ENCODE measurements at places on chromosomes 2 and 18.

DNA sequence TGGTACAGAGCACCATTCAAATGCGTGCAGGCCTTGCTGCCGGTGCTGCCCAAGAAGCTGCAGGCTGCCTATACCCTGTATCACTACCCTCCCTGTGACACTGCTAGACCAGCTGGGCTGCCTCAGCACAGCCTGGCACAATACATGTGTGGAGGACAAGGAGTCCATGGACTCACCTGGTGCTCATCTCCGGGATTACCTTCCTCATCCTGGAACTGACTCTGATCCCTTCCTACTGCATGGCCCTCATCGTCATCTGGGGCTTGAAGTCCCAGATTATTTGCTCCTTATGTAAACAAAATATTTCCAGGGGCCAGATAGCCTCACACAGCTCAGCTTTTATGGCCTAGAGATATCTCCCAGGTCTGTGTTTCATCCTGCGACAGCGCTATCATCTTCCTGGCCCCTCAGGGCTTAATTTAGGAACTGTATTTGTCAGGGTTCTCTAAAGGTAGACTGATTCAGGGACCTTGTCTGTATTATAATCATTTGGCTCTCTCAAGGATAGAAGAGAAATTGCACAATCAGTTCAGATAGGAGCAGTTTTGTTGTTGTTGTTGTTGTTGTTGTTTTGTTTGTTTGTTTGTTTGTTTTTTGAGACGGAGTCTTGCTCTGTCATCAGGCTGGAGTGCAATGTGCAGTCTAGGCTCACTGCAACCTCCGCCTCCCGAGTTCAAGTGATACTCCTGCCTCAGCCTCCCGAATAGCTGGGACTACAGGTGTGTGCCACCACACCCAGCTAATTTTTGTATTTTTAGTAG lies 42.9 kb downstream of the WDR75 start:
- DNase-seq = no peak

GRCh38 chr18:59029663-59030429 lies 109.8 kb upstream of the SEC11C start:
- DNase-seq = peak; percentile 75

DNA sequence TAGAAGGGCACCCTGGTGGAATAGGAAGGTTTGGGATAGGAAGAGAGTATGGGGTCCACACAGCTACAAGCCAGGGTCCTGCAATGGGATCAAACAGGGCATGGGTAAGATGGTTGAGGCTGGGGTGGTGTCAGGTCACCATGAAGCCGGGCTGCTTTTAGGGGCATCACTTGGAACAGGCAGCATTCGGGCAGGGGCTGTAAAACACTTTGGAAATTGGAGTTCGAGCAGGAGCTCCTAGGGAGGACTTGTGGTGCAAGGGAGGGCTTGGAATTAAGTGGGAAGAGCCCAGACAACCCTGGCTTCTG lies 47.1 kb upstream of the PLB1 start:
- no peak for DNase-seq

- no peak for DNase-seq
Measured at GRCh38 chr2:84888401-84889276, 7.8 kb upstream of the TRABD2A start.

DNA sequence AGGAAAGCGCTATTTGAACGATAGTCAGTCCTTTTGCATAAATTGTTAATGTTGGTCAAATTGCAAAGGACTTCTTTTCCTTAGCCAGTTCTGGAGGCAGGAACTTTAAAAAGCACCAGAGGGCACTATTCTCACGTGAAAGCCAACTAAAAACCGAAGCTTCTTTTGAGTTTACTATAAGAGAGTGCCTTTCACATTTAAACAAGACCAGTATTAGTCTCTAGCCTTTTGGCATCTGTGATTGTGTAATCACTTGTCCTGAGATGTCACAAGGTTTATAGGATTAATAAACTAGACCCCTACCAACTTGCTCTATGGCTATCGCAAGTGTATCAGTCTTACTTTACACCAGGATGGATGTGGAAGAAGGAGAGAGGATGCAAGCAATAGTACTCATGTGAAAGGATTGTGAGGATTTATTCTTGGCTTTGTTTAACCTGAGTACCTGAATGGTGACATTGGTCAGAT lies 14.4 kb upstream of the STAT4 start:
- no peak for DNase-seq

GRCh38 chr2:75025633-75026380 lies 67.4 kb downstream of the POLE4 start:
- DNase-seq = no peak

GRCh38 chr2:112253261-112253815 lies 1.5 kb downstream of the ZC3H8 start:
- DNase-seq = no peak

GRCh38 chr2:165295643-165296042 lies 56.4 kb downstream of the SCN2A start:
- no peak for DNase-seq

GRCh38 chr2:154289870-154290269 lies 408.6 kb upstream of the KCNJ3 start:
- DNase-seq = no peak

DNA sequence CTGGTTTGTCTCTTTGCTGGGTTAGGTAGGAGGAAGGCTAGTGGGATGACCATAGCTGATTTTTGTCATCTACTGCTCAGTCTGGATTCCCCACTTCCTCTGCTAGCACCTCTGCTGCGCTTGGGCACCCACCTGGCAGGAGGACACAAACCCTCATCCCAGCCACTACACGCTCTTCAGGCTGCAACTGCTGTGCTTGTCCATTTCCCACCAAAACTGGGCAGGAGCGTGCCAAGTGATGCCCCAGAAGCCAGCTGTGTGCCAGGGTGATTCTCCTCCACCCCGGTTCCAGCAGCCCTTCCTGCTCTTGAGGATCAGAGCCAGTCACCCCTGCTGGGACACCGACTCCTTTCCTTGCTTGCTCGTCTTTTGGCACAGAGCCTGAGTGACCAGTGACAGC lies 15.7 kb upstream of the PER2 start:
- no peak for DNase-seq

GRCh38 chr18:8003878-8004675 lies 437.0 kb downstream of the PTPRM start:
- DNase-seq = no peak

DNA sequence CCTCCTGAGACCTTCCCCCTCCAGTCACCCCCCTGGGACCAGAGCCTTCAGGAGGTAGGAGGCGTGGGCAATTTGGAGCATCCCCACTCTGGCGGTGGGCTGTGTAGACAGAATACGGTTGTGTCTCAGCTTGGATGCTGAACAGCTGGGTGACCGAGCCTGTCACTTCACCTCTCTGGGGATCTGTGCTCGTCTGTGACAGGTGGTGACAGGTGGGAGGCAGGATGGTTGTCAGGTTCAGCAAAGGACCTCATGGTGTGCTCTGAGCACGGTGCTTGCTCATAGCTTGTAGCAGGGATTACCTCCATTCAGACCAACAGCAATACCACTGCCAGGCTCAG lies 186.5 kb upstream of the HS6ST1 start:
- DNase-seq = no peak

DNA sequence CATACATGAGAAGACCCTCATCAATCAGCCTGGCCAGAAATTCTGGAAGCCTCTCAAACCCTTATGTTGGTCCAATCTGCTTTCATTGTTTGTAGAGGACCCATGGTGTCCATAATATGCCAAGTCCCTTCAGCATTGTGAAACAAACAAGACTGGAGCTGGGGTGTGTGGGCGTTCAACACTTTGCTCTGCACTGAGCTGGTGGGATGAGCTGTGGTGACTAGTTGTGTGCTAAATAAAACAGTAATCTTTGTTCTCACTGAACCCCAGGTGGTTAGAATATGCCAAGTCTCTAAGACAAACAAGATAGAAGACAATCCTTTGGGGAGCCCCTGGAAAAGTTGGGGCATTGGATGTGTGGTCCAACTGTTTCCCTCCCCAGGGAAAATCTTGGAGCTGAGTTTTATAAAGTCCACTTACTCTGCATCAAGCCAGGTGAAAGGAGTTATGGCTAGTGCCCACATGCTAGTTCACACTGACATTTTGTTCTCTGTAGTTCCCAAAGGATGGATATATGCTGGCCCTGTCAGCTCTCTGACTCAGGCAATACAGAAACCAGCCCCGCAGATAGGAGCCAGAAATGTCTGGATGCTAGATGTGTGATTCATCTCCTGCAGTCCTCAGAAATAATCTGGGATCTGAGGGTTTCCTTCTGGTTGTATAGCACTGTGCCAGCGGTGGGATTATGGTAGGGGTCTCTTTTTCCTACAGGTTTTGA lies 260.2 kb downstream of the TMX3 start:
- no peak for DNase-seq

- no peak for DNase-seq
Measured at GRCh38 chr2:136486115-136486514, 279.2 kb upstream of the THSD7B start.

DNA sequence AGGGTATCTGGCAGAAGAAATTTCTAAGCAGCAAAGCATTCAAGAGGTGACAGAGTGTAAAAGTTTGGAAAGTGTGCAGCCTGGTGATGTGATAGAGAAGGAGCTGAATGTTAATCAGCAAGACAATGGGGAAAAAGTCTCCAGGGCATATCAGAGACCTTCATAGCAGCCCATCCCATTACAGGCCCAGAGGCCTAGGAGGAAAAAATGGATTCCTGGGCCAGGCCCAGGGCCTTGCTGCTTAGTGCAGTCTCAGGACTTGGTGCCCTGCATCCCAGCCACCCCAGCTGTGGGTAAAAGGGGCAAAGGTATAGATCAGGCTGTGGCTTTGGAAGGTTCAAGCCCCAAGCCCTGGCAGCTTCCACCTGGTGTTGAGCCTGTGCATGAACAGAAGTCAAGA lies 35.9 kb upstream of the ERMN start:
- no peak for DNase-seq

GRCh38 chr2:239180526-239181073 lies 220.2 kb downstream of the HDAC4 start:
- no peak for DNase-seq

DNA sequence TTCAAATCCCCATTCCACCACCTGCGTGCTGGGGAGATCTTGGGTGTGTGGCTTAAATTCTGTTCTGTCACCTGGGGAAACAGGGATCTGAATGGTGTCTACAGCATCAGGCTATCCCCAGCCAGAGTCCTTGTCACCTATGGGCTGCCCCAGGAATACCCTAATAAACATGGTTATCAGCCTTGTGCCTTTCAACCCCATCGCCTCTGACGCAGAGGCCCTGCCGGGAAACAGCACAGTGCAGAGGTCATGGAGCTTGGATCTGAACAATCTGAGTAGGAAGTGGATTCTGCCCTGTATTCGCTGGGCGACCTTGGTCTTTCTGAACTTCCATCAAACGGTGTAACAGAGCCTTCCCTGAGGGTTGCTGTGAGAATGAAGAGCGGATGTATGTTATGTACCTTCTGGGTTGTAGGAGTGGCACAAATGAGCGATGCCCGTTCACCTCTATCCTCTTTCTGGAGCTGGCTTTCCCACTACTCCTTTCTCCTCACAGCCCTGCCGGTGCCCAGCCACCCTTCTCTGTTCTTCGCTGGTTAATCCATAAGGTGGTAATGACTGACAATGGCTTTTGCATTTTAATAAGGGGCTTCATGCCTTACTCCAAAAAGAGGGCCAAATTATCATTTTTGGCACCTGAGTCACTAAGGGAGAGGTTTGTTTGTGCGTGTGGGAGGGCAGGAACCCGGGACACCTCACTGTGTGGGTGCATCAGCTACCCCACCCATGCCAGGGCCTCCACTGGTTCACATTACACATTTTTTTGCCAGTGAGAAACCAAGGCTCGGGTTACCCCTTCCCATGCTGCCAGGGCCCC lies 256.5 kb downstream of the MYCN start:
- DNase-seq = no peak

DNA sequence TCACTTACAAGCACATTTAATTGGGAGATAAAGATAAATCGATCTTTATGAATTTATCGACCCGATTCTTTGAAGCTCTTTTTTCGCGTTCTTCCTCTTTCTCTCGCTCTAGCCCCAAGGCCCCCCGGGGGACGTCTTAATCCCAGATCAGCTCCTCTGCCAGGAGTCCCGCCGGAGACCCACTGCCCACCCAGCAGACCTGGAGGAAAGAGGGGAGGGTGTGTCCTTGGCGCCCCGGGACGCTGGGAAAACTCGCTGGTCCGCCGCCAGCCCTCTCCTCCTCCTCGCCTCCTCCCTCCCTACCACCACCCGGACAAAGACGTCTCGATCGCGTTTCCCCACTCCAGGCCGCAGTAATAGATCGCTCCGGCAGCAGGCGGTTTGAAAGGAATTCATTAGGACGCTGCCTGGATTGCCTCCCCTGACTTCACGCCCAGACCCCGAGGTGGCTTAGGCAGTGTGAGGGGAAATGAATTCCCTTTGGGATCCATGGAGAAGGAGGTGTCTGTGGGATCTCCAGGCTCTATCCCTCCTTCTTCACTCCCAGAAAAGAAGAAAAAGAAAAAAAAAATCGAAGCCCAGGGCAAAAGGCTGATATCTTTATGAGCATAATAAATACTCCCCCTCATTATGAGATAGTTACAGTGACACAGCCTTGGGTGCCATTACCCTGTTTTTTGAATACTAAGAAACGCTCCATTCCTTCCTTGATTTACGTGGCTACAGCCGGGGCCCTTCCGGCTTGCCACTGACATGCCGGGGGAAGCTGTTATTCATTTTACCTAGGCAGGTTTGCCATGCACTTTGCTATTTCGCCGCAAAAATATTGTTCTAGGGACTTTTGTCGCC lies 1.8 kb upstream of the GBX2 start:
- no peak for DNase-seq

GRCh38 chr18:12839057-12839525 lies 44.9 kb downstream of the PTPN2 start:
- no peak for DNase-seq

DNA sequence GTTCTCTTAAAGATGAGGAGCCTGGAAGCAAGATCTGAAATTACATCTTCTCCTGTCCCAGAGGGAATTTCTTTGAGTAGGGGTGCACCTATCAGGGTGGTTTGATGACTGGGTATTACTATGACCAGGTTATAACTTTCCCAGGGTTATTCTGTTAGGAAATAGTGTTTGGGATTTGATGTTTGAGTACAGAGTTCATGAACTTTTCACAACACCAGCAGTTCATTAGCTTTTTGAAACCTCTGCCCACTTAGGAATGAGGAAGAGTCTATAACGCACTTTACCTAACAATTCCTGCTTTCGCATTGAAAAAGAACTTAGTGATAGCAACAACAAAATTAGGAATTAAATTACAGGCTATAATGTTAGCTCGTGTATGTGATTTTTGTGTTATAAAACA lies 58.6 kb downstream of the ALMS1 start:
- no peak for DNase-seq

DNA sequence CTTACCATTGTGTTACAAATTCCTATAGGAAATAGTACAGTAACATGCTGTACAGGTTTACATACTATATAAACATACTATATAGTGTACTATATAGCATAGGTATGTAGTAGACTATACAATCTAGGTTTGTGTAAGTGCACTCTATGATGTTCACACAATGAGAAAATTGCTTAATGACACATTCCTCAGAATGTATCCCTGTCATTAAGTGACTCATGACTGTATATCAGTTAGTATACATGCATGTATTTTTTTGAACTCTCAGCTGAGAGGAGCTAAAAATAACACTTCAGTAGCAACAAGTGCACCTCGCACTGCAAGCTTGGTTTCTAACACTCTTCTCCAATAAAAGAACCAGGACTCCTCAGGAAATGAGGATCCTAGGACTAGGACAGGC lies 19.5 kb upstream of the ASXL3 start:
- DNase-seq = no peak
